Activated CD4-positive, alpha-beta T cell treated with anti-CD3 and anti-CD28 coated beads, Interleukin-2, amount 10 ng/mL, durations not matched to agents 24 days and 14 days (primary cell): ENCODE measurements at places on chromosomes 4 and X. TPM values are rescaled to one million over a fixed set of nuclear protein-coding genes. Genes with fewer than 3 reads are reported as not detected.
A peak's percentile ranks its signal among the peaks of the same experiment; 100 is the strongest.

GRCh38 chrX:118212817-118213183, 96.2 kb upstream of the KLHL13 start:
- H3K4me1 ChIP-seq: peaks cover 2% of the 10 kb centered on the region
- no peak overlapping the region for H3K27ac ChIP-seq

GRCh38 chr4:119657111-119657611, 28.6 kb upstream of the PDE5A start:
- H3K27me3 ChIP-seq: peaks cover 4% of the 10 kb centered on the region
- H3K36me3 ChIP-seq: no peaks in the 10 kb centered on the region
- H3K4me3 ChIP-seq: no peak overlapping the region
- H3K27ac ChIP-seq: no peak overlapping the region
- no peak for DNase-seq

DNA sequence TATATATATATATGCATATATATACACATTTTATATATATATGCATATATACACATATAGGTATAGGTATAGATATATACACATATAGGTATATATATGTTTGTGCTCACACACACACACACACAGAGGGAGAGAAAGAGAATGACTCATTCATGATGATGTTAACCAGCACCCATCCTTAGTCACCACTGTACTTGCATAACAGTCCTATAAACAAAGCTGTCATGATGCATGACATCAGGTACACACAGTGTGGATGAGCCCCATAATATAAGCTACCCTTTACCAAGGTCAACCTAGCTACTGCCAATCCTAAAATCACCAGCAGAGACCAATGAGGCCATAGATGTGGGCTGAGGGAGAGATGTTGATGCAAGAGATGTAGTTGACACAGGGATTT, 1408.0 kb downstream of the RAPGEF2 start:
- H3K36me3 ChIP-seq: no peaks in the 10 kb centered on the region
- no peak overlapping the region for H3K4me3 ChIP-seq
- no peak overlapping the region for H3K27ac ChIP-seq
- H3K27me3 ChIP-seq: no peaks in the 10 kb centered on the region

DNA sequence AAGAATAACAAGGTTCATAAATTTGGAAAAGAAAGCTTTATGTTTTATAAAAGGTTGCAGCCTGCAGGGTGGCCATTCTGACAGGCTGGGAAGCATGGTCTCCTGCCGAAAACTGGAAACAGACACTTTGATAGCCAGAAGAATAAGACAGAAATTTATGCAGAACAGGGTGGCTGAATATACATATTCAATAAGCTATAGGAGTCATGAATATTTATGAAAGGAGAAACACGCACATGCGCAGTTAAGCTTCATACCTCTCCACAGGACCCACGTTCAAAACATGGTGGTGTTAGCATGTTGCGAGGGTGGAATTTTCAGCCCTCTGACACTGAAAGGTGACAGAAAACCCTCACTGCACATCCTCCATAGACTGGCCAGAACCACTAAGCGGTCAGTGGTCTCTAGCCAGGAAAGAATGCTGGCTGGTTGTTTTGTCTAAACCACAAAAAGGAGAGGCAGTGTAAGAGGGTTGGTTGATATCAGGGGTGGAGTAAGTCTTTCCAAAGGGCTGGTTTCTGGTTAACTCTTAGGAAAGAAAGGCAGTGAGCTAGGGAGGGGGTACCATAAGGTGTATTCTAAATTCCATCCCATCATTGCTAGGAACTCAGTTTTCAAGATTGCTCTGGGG, 58.2 kb downstream of the ANXA10 start:
- H3K4me3 ChIP-seq: no peak overlapping the region
- DNase-seq: no peak
- H3K4me1 ChIP-seq: peaks cover 4% of the 10 kb centered on the region
- no peaks in the 10 kb centered on the region for H3K36me3 ChIP-seq
- peaks cover 10% of the 10 kb centered on the region for H3K27me3 ChIP-seq
- no peak overlapping the region for H3K27ac ChIP-seq

DNA sequence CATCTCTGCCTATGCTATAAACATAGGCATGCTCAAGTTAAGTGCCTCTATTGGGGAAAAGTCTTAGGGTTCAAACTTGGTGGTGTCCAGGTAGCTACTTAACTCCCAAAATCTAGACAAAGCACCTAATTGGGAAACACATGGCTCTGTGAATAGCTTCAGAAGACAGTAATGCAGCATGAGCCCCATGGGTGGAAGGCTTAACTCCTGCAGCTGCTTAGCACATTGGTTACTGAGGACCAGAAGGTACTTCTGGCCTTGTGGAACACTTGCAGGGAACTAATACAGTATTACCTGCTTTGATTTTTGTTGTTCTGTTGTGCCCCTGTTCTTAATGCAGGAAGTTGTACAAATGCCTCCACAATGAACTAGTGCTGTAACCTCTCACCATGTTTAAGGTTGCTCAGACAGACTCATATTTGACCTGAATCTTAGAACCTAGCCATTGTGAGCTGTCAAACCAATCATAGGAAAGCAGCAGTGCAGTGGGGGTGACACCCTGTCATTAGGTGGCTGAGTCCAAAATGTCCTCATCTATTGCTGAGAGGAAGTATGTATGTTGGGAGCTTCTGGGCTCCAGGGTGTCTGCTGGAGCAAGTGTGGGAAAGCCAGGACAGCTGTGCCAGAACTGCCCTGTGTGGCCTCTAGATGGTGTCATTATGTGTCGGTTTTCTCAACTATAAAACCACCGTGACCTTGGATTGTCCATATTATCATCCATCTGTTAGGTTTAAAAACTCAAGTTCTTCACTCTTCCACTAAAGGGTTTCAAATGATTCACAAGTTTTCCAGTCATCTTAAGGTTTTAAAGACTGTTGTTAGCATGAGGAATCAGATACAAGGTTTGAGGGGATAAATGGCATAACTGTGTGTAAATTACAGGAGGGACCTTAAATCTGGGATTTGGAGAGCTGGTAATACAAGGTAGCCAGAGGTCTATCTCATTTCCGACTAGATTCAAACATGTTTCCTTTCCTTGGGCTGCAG, 69.9 kb upstream of the WDR1 start:
- no peak overlapping the region for H3K27ac ChIP-seq
- no peak overlapping the region for H3K4me3 ChIP-seq
- DNase-seq: no peak
- H3K4me1 ChIP-seq: peaks cover 23% of the 10 kb centered on the region

DNA sequence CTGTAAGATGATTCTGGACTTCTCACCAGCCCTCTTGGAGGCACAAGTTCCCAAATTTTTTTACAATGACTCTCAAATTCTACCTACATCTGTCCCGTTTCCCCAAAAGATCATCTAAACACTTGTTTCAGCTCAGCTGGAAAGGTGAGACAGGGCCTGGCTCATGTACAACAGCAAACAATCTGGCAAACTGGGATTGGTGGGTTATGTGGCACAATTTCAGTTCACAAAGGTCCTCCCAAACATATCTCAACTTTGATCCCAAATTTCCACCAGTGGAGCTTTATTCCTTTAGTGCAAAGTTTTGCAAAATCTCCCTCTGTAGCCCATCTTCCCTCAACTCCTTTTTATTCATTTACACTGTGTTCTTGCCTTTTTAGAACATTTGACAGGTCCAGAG, 207.1 kb downstream of the ENOX2 start:
- H3K4me3 ChIP-seq: no peak overlapping the region
- no peak overlapping the region for H3K27ac ChIP-seq
- H3K27me3 ChIP-seq: no peaks in the 10 kb centered on the region

DNA sequence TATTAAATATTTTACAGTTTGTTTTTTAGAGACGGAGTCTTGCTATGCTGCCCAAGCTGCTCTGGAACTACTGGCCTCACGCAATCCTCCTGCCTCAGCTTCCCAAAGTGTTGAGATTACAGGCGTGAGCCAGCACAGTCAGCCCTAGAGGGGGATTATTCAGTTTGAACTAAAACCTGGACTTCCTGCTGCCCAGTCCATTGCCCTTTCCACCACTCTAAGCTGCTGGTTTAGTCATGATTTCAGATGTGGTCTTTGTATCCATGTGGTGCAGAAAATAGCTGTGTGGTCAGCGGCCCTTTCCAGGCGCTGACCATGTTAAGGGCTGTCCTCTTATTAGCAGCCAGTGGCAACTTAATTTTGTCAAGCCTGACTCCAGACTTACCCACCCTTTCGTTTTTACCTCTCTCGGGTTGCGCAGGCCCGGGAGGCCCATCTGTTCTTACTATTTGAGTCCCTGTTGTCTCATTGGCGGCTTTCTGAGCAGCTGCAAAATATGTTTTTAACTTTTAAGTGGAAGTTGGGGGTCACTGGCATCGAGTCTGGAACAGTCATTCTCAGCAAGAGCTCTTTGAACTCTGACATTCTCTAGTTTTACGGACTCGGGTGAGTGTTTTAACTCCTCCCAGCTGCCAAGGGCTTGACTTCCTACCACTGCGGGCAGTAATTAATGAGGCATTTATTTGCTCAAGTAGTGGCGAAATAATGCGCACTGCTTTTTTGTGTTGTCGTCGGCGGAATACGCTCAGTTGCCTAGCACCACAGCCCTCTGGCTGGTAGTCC, 773 bp upstream of the VMA21 start:
- peak overlapping the region; percentile 84 for H3K4me3 ChIP-seq
- peak; percentile 78 for DNase-seq
- H3K4me1 ChIP-seq: peaks cover 40% of the 10 kb centered on the region
- peak overlapping the region; percentile 94 for H3K27ac ChIP-seq

DNA sequence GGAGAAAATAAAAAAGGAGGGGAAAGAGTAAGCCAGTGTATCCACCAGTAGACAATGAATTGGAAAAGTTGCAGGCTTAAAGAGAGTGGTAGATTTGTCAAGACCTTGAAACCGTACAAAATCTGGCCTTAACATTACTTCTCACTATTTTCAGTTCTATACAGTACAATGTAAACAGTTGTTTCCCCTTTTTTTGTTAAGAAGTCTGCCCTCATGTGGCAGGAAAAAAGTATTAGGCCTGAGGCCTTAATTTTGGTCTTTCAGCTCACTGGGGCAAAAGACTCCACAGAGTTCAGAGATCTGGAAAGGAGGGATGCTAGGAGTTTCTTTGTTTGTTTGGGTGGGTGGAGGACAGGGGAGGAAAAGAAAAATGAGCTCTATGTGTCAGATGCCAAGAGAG, 92.8 kb upstream of the CCDC160 start:
- no peak overlapping the region for H3K27ac ChIP-seq
- DNase-seq: peak; percentile 73
- H3K36me3 ChIP-seq: no peaks in the 10 kb centered on the region
- no peak overlapping the region for H3K4me3 ChIP-seq
- peaks cover 4% of the 10 kb centered on the region for H3K27me3 ChIP-seq
- peaks cover 3% of the 10 kb centered on the region for H3K4me1 ChIP-seq

DNA sequence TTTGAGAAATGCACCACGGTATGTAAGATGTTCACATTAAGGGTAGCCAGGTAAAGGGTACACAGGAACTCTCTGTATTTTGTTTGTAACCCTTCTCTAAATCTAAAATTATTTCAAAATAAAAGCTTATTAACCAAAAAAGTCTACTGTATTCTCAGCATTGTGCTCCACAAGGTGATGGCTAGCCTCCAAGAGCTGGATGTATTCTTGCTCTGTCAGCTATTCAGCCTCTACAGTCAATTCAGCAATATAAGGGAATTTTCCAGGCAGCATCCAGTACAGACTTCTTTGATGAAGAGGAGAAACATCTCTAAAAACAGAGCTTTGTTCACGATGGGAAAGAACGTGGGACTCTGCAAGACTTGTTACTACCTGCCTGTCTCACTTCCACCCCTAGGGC, 63.5 kb upstream of the MAOA start:
- DNase-seq: no peak
- H3K27me3 ChIP-seq: no peaks in the 10 kb centered on the region
- H3K36me3 ChIP-seq: no peaks in the 10 kb centered on the region

- no peaks in the 10 kb centered on the region for H3K36me3 ChIP-seq
- no peak overlapping the region for H3K4me3 ChIP-seq
- no peak overlapping the region for H3K27ac ChIP-seq
- no peaks in the 10 kb centered on the region for H3K27me3 ChIP-seq
- no peaks in the 10 kb centered on the region for H3K4me1 ChIP-seq
These were observed 137.8 kb upstream of the IL1RAPL2 start for GRCh38 chrX:104428231-104428630.

DNA sequence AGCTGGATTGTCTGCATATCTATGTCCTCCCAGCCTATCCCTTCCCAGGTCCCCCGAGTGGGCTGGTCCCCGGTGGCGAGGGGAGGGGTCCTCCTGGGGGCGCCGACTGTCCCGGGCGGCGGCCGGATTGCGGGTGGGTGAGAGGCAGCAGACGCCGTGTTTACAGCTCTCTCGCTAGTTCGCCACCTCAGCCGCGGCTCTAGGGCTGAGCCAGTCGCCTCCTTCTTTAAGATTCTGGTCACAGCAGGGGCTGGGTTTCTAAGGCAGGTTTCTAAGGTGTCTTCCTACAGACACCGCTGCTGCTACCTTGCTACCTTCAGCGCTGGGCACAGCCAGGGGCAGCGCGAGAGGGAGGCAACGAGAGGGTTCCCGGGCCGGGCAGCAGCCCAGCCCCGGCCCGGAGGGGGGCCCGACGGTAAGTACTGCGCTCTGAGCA, 57.2 kb downstream of the FRMPD3 start:
- no peak for DNase-seq
- no peaks in the 10 kb centered on the region for H3K4me1 ChIP-seq
- no peak overlapping the region for H3K27ac ChIP-seq
- peaks cover 42% of the 10 kb centered on the region for H3K27me3 ChIP-seq
- H3K36me3 ChIP-seq: no peaks in the 10 kb centered on the region
- no peak overlapping the region for H3K4me3 ChIP-seq

GRCh38 chr4:107423677-107424405, 296.2 kb downstream of the PAPSS1 start:
- no peaks in the 10 kb centered on the region for H3K27me3 ChIP-seq
- no peaks in the 10 kb centered on the region for H3K4me1 ChIP-seq
- no peak for DNase-seq
- no peaks in the 10 kb centered on the region for H3K36me3 ChIP-seq

DNA sequence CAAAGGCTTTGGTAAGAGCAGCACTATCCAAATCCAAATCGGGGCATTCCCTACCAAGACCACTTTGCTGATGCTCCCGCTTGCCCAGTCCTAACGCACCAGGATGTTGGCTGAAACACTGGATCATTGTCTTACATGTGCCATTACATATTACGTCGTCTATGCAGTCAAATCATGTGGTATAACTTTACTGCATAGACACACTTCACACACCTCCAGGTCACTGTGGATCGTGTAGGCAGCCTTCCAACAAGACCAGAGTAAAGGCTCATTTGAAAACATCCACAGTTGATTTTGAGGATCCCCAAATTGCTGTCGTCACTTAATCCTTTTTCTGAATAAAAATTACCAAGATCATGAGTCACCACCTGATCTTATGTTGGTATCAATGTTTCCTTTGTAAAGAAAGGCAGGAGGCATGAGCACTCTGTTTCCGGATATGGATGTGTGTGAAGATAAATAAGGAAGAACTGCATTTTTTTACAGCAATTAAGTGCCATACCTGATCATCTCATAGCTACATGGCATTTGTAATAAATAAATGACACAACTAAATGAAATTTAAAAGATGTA, 18.5 kb downstream of the TENM3 start:
- H3K4me3 ChIP-seq: no peak overlapping the region
- no peak for DNase-seq
- H3K4me1 ChIP-seq: no peaks in the 10 kb centered on the region
- no peak overlapping the region for H3K27ac ChIP-seq
- no peaks in the 10 kb centered on the region for H3K27me3 ChIP-seq

GRCh38 chr4:19254486-19254885, 997.2 kb upstream of the SLIT2 start:
- DNase-seq: no peak
- no peaks in the 10 kb centered on the region for H3K36me3 ChIP-seq
- H3K4me3 ChIP-seq: no peak overlapping the region

MND1 gene
- total RNA-seq: 15.0 and 18.8 TPM in 2 replicates

CXCL3 gene
- total RNA-seq: not detected in 2 replicates

ATP2B3 gene
- not detected in 2 replicates for total RNA-seq

PGAM4 gene
- total RNA-seq: 0.38 and 0.79 TPM in 2 replicates

IL1RAPL2 gene
- total RNA-seq: not detected in 2 replicates

AFM gene
- not detected in 2 replicates for total RNA-seq

ADAMTS3 gene
- total RNA-seq: not detected in 2 replicates

DHX15 gene
- 263 and 265 TPM in 2 replicates for total RNA-seq

FAM9B gene
- total RNA-seq: not detected in 2 replicates

SLC9B1 gene
- total RNA-seq: 0.23 and 0.47 TPM in 2 replicates
